PC-9 (cell line): ENCODE measurements at places on chromosomes 16 and 17.
A peak's percentile ranks its signal among the peaks of the same experiment; 100 is the strongest.

DNA sequence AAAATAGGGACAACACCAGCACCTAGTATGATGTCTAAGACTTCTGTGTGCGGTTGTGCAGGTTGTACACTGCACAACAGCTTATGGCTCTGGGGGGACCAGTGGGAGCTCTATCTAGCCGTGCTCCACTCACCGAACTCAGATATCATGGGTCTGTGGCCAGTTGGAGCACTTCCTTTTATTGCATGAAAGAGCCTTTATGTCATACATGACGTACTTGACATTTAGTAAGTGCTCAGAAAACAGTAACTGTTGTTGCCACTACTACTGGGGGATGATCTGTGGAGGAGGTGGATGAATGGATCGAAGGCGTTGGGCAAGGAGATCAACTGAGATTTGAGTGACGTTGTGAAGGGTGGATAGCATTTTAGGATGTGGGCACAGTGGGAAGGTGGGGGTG lies 368.8 kb downstream of the SNX29 start:
- no peak overlapping the region for H3K27ac ChIP-seq
- H3K27me3 ChIP-seq: no peaks in the 10 kb centered on the region
- H3K4me3 ChIP-seq: no peak overlapping the region
- DNase-seq: no peak

DNA sequence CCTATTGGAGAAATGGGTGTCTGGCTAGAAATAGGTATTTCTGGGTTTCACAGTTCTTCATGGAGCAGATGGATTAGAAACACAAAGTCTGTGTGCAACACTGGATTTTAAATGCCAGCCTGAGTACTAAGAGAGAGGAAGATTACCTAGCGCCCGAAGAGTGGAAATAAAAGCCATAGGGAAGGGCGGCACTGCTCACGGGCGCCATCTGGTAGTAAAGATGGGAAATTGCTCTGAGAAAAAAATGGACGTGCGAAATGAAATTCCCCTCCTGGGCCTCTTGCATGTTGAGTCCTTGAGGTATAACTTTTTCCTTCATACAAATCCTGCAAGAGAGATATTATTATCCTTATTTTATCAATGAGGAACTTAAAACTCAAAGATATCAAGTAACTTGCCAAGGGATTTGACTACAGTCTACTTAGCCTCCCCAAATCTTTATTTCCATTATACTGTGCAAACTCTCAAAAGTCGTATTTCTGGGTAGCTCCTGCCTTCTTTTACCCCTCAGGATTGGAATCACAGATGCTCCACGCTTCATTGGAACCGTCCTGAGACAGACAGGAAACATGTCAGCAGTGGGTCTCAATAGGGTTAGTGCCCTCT lies 72.8 kb downstream of the MMD start:
- H3K27me3 ChIP-seq: no peaks in the 10 kb centered on the region
- H3K4me1 ChIP-seq: no peaks in the 10 kb centered on the region
- H3K4me3 ChIP-seq: no peak overlapping the region

DNA sequence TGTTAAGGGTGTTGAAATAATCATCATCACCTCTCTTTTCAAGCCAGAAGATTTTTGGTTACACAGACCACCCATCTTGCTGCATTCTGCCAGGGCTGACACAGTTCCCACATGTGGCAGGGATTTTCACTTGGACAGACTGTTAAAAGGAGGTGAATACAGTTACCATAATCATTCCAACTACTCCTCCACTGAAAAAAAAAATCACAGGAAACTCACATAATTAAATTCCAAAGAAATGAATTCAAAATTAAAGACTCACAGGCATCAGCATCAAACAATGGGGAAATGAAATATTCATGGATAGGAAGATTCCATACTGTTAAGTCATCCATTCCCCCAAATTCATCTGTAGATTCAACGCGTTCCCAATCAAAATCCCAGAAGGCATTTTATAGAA lies 209.4 kb downstream of the MRTFB start:
- no peaks in the 10 kb centered on the region for H3K36me3 ChIP-seq
- DNase-seq: no peak
- H3K4me3 ChIP-seq: no peak overlapping the region
- no peak overlapping the region for H3K27ac ChIP-seq
- H3K27me3 ChIP-seq: no peaks in the 10 kb centered on the region

DNA sequence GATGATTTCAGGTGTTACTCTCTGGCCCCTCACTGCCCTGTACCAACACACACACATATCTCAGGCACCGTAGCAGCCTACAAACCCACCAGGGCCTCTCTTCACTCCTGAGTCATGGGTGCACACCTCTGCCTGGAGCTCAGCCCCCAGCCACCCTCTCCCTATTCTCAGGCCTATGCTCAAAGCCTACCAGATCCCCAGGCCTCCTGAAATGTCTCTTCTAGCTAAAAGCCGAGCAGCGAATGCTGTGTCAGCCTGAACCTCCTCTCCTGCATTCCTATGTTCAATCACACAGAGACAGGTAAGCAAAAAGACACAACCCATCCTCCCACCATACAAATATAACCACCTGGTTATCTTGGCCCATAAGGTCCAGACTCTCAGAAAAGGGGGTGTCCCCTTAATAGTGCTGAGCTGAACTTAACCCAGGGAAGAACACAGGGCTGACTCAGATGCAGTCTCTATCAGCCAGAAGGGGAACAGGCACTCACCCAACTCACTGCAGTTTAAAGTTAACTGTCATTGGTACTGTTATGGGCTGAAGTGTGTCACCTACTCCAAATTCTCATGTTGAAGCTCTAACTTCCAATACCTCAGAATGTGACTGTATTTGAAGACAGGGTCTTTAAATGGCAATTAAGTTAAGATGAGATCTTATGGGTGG lies 62.0 kb upstream of the TEKT3 start:
- no peak for DNase-seq
- H3K4me1 ChIP-seq: no peaks in the 10 kb centered on the region
- H3K36me3 ChIP-seq: no peaks in the 10 kb centered on the region
- no peak overlapping the region for H3K27ac ChIP-seq

DNA sequence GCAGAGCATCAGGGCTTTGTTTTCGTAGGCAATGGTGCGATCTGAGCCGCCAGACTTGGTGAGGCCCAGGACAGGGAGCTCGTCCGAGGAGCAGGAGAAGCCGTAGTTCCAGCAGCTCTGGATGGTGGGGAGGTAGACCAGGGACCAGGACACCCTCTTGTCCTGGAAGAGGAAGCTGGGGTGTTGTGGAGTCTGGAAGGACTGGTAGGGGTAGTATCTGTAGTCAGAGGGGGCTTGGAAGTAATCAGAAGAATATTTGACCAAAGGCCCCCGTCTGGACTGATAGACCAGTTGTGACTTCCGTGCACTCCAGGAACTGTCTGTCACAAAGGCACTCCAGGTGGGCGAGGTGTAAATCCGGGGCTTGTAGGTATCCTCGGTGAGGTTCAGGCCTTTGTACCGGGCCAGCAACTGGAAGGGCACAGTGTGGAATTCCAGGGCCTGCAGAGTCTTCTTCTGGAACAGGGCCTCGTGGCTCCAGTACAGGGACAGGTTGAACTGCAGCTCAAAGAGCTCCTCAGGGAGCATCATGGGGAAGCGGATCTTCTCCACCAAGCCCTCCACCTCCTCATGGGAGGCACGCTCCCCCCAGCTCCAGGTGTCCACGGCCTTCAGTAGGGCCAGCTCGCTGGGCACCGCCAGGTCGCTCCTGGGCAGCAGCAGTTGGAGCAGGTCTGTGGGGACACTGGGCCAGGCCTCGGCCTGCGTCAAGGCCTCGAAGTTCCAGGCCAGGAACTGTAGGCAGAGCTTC lies 7.8 kb downstream of the LGALS3BP start:
- H3K27ac ChIP-seq: no peak overlapping the region
- H3K27me3 ChIP-seq: no peaks in the 10 kb centered on the region
- H3K4me3 ChIP-seq: no peak overlapping the region
- H3K4me1 ChIP-seq: no peaks in the 10 kb centered on the region
- DNase-seq: no peak

DNA sequence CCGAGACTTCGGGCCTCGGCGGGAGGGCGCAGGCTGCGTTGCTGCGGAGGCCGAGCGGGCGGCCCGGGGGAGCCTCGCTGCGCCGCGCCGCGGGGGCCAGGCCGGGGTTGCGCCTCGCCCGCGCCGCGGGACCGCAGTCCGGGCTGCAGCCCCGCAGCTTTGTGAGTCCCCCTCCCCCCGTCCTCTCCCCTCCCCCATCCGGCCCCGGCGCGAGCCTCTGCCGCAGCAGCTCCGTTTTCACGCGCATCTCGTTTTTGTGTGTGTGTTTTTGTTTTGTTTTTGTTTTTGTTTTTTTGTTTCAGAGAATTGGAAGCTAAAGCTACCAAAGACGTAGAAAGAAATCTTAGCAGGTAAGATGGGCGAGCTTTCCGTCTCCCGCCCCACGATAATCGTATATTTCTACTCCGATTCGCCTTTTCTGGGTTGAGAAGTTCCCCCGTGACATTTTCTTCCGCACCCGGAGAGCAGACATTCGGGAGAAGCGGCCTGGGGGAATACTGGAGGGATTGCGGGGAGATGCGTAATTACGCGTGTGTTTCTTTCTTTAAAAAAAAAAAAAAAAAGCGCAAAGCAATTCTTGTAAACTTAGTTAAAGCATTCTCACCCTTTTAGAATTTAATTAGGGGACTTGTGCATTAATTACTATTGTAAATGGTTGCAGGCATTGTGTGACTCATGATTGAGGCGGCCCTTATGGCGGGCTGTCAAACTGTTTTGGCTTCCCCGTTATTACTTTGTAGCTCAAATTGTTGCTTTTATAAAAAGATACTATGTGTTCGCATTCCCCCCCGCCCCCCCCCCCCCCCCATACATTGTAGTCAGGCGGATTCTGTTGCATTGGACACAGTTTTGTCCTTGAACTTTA lies 732 bp downstream of the TNRC6A start:
- peak overlapping the region; percentile 69 for H3K27ac ChIP-seq
- peaks cover 40% of the 10 kb centered on the region for H3K4me1 ChIP-seq
- H3K36me3 ChIP-seq: peaks cover 10% of the 10 kb centered on the region; the same call in 1 of the 2 replicates
- no peaks in the 10 kb centered on the region for H3K27me3 ChIP-seq
- peak; percentile 3 for DNase-seq

DNA sequence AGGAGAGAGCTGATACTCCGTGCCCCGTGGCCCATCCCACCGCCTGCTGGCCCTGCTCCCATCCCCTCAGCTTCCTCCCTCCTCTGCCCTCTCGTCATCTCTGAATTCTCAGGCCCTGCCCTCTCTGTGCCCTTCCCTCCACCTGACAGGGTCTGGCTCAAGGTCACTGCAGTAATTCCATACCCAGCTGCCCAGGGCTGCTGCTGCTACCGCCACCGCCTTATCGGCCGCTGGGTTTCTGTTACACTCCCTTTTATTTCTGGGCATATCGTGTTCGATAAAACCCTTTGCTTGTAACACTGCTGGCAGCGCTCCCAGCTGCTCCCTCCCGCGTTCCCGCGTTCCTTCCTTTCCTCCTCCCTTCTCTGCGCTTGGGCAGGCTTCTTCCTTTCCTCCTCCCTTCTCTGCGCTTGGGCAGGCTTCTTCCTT lies 1.2 kb downstream of the EPN3 start:
- H3K4me3 ChIP-seq: peak overlapping the region; percentile 89

DNA sequence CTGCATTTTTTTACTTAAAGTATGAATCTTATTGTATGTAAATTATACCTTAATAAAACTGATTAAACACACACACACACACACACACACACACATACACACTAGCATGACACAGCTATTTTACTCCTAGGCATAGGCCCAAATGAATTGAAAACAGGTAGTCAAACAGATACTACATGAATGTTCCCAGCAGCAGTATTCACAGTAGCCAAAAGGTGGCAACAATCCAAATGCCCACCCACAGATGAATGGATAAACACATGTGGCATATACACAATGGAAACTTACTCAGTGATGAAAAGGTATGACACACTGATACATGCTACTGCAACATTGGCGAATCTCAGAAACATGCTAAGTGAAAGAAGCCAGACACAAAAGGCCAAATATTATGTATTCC lies 223.5 kb downstream of the CYB561 start:
- H3K4me3 ChIP-seq: no peak overlapping the region
- no peaks in the 10 kb centered on the region for H3K4me1 ChIP-seq
- DNase-seq: no peak

DNA sequence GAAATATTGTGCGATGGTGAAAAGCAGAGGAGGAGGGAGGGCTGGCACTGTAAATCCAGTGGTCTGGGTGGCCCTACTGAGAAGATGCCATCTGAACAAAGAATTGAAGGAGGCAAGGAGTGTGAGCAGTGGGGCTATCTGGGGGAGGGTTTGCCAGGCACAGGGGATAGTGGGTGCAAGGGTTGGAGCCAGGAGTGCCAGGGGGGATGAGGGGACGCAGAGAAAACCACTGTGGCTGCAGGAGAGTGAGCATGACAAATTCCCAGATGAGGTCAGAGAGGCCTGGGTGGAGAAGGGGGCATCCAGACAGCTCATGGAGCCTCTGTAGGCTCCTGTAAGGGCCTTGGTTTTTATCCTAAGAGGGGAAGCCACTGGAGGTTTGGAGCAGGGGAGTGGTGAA lies 4.8 kb downstream of the XYLT2 start:
- no peak for DNase-seq
- no peaks in the 10 kb centered on the region for H3K27me3 ChIP-seq
- H3K4me1 ChIP-seq: 0 out of 2 replicates have a peak, but pooled peaks cover 4% of the 10 kb centered on the region
- H3K4me3 ChIP-seq: no peak overlapping the region
